ENCODE measurements at places on chromosomes 7 and 10. TPM values are rescaled to one million over a fixed set of nuclear protein-coding genes. Genes with fewer than 3 reads are reported as not detected.

The TRIM50 gene
- total RNA-seq: not detected

The TMEM178B gene
- total RNA-seq: 0.07 TPM

The EIF5AL1 gene
- 1.0 TPM for total RNA-seq

GRCh38 chr7:118349604-118350003, 125.1 kb downstream of the ANKRD7 start:
- DNase-seq: no peak

- DNase-seq: no peak
These were observed 60.8 kb upstream of the CELF2 start for GRCh38 chr10:10956681-10957542.

DNA sequence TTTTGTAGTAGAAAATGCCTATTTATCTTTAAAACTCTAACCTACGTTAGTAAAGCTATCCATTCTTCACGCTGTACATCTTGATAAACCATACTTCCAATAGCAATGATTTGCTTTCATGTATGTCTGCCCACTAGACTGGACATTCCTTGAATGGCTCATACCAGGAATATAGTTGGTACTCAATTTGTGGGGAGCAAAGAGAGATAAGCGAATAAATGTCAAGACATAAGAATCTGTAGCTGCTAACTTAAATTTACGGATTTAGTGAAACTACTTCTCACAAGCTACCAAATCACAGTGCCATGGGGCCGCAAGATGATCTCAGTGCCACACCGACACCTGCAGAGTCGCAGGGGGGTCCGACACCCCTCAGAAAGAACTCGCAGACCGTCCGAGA, 763 bp upstream of the RALA start:
- DNase-seq: peak; percentile 7

GRCh38 chr7:86773309-86773708, 129.6 kb downstream of the GRM3 start:
- no peak for DNase-seq

DNA sequence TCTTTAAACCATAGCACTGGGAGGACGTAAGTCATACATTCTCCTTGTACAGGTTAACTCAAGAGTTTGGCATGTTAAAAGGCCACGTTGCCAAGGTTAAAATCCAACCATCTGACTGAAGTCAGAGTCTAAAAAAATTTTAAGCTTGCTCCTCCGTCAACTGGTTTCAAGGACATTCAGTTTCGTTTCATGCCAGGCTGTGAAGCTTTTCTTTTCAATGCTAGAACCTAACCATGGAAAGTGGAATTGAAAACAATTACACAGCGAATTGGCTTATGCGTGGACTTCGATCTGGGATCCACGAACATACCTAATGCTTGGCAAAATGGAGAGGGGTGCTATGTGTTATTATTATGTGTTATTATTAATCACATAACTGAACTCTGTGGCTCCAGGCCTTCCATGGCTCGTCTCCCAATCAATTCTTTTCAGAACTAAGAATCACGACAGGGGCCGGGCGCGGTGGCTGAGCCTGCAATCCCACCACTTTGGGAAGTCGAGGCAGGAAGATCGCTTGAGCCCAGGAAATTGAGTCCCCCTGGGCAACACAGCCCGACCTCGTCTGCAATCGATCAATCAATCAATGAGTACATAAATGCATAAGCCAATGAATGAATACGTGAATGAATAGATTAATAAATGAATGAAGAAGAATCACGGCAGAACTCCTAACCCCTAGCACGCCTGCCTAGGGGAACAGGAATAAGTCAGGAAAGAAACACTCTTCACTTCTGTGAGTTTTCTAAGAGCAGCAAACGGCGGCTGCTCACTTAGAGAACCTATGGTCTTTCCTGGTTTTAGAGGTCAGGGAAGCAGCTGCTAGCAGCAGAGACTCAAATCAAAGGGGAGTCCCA, 733 bp upstream of the ARL5B start:
- DNase-seq: peak; percentile 18

DNA sequence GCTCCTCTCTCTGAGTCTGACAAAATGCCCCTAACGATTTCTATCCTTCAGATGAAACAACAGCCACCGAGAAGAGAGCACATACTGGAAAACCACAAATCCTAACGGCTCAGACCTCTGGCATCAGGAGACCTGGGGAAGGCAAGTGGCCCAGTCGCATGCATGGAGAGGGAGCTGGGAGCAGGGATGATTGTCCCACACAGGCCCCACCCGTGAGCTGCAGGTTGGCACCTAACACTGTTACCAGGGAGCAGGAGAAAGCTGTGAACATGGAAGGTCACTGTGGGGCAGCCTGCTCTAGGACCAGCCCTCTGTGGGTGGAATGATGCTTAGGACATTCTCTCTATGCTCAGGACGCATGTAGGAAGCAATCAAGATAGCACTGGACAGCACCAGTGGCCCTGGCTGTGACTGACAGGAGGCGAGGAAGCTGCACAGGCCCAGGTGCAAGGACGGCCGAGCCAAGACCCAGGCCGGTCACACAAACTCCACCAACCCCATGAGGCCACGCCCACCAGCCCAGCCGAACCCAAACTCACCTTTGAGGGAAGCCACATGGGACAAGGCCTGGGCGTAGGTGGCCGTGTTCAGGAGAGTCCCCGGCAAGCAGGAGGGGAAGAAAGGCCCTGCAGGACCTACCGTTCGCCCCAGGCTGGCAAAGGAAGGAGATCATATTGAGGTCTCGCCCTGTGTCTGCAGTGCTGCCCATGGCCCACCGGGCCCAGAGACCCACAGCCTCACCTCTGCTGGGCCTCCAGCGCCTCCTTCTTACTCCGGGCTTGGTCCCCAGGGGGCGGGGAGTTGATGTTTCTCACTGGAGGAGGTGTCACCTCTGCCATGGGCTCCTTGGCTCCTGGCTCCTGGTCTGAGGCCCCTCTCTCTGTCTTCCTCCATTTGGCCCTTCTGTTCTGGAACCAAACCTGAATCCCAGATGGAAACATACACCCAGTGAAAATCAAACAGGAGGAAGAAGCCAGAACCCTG, 9.7 kb downstream of the DRGX start:
- no peak for DNase-seq

GRCh38 chr7:100585511-100586265, at the start of gene LRCH4:
Gene LRCH4 (minus strand): TSS chr7:100586129. CDS start chr7:100586100, 29 bp downstream.
- DNase-seq: no peak

- no peak for DNase-seq
These were observed 338.0 kb upstream of the MKI67 start for GRCh38 chr10:128463991-128464760.

- no peak for DNase-seq
These were observed 25.1 kb downstream of the SGCE start for GRCh38 chr7:94630855-94631254.

GRCh38 chr10:1123198-1123597, 67.0 kb downstream of the WDR37 start:
- DNase-seq: no peak

DNA sequence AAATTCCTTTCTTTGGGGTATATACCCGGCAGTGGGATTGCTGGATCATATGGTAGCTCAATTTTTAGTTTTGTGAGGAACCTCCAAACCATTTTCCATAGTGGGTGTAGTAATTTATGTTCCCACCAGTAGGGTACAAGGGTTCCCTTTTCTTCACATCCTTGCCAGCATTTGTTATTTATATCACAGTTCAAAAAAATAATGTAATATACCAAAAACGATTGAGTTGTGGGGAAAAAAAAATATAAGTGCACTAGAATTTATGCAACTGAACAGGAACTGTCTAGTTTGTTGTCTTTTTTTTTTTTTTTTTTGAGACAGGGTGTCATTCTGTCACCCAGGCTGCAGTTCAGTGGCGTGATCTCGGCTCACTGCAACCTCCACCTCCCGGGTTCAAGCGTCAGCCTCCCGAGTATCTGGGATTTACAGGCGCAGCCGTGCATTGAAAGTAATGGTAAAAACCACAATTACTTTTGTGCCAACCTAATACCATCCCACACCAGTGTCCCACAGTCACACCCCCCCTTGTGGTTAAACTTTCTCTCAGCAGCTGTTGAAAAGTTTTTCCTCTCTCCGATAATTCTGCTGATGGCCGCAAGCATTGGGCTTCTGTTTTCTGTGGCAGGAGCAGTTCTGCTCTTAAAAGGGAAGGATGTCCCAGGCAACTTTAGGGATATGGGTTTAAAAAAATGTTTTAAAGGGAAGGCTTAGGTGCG, 6.8 kb upstream of the LAT2 start:
- peak; percentile 58 for DNase-seq

DNA sequence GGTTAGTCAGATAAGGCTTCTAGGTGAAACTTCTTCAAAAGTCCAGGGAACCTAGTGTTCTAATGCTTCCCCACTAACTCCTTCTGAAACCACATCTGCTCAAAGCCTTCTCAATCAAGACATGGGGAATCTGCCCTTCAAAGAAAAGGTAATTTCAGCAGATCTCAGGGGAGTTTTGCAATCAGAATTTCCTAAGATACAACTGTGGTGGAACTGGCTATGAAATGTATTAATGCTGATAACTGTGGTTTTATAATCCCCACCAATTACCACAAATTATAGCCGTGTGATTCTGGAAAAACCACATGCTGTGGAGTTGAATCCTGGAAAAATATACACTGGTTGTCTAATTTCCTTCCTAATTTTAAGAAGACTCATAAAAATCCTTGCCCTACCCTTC, 233.8 kb downstream of the SORCS1 start:
- no peak for DNase-seq

DNA sequence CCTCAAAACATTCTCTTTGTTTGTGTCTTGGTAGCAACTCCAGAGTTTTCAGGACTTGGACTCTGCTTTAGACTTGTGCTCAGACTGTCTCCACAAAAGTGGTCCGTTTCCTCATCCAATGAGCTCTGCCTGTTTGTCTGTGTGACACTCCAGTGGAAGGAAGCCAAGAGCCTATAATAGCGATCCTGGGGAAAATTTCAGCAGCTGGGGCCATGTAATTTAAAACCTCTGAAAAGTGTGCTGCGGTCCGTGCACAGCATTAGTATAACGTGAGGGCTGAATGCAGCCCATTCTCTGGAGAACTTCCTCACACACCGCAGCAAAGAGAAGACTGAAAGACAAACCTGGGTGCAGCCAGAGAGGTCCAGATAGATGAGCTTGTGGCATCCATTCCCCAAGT, at the start of gene LRRC17:
LRRC17 (plus strand) TSS at position 259 of the 400 bp plus-strand sequence. CDS start 20,914 bp downstream, outside the sequence.
- peak; percentile 81 for DNase-seq
